ENCODE measurements at places on chromosomes 5 and 9.

GRCh38 chr5:96141749-96142148 lies 180.1 kb upstream of the ELL2 start:
- no peak for DNase-seq

GRCh38 chr5:83035373-83036100 lies 41.7 kb downstream of the TMEM167A start:
- peak; percentile 82 for DNase-seq

DNA sequence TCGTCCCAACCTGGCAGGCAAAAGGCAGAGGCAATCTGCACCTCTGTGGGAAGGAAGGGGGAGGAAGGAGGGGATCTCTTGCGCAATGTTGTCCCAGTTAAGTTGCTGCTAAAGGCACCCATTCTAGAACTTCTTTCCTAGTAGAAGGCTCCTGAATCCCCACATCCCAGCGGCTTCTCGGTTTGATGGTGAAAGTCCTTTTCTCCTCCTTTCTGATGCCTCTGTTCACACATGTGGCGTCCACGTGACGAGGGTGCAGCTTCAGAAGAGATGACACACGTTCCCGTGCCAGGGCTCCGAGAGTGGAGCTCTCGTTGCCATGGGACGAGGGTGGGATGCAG lies 96.9 kb upstream of the FCN2 start:
- no peak for DNase-seq

DNA sequence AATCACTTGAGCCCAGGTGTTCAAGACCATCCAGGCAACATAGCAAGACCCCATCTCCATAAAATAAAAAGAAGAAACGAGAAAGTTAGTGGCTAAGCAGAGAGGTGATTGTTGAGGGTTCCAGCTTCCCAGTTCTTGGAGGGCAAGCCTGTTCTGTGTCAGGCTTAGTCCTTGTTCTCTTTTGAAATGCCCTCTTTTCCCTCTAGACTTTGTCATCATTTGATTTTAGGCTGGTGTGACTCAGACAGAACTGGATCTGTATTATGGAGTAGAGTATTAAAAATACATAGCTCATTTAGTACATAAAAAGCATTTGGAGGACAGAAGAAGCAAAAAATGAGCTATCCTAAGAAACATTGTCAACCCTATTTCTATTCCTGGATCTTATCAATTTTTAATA lies 159.4 kb downstream of the CD180 start:
- no peak for DNase-seq

- DNase-seq = no peak
Observed at GRCh38 chr5:75450069-75450468, 61.4 kb downstream of the CERT1 start.

- no peak for DNase-seq
Observed at GRCh38 chr9:72726947-72727346, 205.5 kb downstream of the TMC1 start.

- DNase-seq = no peak
Observed at GRCh38 chr5:96329289-96329688, 103.8 kb downstream of the PCSK1 start.

DNA sequence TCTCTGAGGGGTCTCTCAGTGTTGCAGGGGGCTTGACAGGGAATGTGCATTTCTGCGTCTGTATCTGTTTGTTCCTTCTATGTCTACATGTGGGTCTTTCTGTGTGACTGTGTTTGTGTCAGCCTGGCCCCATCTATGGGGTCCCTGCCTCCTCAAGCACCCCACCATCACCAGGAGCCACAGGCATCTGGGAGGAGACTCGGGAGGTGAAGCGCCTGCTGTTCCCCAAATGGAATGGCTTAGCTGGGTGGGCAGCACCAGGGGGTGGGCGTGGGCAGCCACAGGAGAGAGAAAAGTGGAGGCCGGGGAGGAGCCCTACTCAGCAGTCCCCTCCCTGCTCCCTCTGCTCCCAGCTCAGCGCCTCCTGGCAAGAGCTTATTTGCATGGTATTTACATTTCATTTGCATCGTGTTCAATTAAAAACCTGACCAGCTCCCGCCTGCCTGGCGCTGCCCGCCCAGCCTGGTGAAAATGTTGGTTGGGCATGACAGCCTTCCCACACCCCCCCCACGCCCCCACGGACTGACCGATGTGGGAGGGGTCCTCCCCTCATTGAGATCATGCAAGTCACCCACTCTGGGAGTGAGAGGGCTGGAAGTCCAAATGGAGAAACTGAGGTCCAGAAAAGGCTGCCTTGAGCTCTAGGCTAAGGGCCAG lies 50.5 kb downstream of the CXXC5 start:
- DNase-seq = peak; percentile 58

DNA sequence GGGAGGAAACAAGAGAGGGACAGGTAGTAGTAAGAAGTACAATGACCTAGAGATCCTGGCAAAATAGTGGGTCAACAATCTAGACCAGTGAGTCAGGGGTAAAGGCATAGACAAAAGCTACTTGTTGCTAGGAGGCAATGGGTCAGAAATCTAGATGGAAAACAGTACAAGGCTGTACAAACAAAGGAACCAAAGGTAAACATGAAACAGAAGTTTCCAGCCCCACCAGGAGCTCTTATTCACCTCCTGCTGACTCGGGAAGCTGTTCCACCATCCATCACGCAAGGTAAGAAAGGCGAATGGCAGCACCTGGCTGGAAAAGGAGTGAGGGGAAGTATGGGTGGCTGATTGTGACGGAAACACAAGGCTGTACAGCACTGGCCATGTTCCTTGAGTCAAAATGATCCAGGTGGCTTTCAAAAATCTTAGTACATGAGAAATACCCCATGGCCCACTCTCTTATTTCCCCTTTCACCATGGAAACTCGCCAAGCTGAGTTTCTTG lies 70.5 kb upstream of the RAI14 start:
- DNase-seq = no peak

GRCh38 chr5:179437341-179438001 lies 92.2 kb upstream of the ADAMTS2 start:
- no peak for DNase-seq

- DNase-seq = no peak
Observed at GRCh38 chr9:109098171-109098959, 21.4 kb downstream of the TMEM245 start.

DNA sequence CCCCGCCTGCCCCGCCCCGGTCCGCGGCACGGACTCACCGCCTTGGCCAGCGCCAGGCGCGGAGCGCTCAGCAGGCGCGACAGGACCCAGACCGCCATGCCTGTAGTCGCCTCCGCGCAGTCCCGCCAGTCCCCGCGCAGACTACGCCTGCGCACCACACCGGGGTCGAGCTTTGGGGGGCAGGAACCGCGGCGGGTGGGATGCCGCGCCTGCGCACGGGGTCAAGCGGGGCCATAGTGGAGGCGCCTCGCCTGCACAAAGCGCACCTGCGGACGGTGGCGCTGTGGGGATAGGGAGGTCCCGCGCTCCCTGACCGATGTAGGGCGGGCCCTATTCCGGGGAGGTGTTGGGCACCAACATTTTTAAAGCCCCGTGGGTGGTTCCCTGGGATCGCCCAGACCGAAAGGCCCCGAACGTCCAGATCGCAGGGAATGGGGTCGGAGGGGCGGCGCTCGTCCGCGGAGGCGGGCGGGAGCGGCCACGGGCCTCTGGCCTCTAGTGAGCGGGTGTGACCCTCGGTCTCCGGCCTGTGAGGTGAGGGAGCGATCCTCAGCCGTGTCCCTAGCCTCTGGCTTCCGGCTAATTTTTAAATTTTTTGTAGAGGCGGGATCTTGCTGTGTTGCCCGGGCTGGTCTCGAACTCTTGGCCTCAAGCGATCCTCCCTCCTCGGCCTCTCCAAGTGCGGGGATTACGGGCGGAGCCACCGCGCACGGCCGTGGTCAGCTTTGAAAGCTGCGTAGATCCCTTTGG lies 70.8 kb upstream of the LPCAT1 start:
- DNase-seq = peak; percentile 94

GRCh38 chr5:140317859-140318258 lies 15.0 kb upstream of the PFDN1 start:
- DNase-seq = no peak

DNA sequence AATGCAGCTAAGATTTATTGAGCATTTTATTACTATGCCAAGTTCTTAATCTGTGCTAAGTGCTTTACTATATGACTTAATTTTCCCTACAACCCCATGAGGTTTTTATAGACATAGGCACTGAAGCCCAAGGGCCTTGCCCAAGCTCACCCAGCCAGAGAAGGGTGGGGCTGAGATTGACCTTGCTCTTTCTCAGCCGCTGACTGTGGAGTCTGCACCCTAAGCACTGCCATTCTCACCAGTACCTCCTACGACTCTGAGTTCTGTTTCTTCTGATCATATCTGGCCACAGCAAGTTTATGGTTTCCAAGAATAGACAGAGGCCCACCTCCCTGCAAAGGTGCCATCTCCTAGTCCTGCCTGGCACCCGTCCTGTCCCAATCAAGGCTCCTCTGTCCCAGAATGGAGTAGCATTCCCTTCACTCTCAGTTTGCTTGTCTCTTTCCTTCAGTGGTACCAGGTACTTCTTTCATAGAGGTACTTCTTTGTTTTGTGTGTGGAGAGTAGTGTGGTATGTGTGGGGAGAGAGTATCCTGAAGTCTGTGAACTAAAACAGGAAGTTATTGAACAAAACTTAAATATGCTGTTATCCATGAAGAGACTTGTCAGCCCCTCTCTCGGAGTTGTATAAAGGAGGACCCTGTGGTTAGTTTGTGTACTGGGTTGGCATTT lies 42.6 kb downstream of the CSF1R start:
- DNase-seq = no peak

- DNase-seq = no peak
Observed at GRCh38 chr5:112346411-112347044, 72.5 kb downstream of the EPB41L4A start.

- DNase-seq = no peak
Observed at GRCh38 chr5:132055808-132056609, 4.4 kb upstream of the IL3 start.

DNA sequence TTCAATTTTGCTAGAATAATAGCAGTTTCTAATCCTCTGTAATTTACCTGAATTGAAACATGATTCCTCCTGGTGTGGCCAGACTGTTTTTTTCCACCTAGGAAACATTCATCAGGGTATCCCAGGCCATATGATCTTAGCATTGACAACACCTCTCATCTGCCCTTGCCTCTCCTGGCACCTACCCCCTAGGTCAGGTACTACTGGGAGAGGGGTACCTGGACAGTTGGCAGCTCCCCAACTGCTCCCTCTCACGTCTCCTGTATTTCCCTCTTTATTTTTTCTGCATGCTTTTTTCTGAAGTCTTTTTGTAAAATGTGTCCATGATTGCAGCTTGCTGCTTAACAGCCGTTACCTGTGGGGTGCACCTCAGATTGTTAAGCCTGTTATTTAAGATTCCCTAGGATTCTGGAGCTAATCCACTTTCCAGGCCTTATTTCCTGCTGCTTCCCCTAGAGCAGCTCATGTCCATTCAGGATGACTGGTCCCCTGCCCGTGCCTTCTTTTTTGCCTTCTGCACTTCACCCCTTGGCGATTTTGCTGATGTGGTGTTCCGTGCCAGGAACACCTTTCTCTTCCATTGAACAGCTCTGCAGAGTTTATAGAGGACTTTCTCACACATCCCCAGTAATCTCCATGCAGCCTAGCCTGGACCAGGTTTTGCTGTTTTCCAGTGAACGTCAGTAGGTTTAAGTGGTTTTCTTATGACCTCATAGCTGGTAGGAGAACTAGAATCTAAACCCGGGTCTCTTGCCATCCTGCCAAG lies 33.6 kb downstream of the SNX30 start:
- peak; percentile 76 for DNase-seq

DNA sequence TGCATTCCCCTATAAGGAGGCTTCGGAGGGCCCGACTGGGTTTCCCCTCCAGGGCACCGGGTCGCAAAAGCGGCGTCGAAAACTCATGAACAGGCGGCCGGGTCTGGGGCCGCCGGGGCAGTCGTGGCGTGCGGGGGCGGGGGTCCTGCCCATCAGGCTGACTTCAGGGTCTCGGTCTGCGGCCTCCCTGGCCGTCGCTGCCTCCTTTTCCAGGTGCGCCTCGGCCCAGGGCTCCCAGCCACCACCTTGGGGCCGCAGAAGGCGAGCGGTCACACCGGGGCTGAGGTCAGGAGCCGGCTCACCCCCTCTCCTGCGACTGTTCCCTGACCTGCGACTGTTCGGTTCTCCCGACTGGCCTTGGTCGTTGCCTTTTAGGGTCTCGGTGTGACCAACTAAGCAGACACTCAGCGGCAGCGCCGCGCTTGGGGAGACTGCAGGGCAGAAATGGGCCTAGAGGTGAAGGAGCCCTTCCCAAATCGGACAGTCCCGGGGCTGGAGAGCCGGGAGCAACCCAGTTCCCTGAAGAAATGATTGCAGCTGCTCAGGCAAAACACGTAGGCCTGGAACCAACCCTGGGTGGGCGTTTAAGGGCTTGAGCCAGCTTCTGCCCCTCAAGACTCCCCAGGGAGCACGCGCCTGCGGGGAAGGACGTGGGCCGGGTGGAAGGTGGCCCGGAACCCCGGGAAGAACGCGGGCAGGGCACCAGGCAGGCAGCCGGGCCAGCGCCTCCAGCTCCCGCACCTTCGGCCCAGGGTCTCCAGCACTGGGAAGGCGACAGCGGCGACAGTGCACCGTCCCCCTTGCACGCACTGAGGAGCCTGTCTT lies 11.2 kb downstream of the IRX2 start:
- DNase-seq = no peak

DNA sequence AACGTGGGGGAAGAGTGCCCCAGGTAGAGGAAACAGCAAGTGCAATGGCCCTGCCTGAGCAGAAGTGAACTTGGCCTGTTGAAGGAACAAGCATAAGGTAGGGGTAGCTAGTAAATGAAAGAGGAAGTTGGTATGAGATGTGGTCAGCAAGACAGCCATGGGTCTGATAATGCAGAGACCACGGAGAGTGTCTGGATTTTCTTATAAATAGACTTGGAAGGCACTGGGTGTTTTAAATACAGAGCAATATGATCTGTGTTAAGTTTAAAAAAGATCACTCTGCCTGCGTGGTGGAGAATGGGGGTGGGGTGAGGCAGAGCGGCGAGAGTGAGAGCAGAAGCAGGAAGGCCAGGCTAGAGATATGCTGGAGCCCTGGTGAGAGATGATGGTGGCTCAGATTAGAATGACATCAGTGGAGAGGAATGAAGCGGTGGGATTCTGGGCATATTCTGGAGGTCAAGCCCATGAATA lies 4.2 kb downstream of the ADAM19 start:
- DNase-seq = no peak

GRCh38 chr5:66684663-66685062 lies 88.5 kb downstream of the MAST4 start:
- no peak for DNase-seq

GRCh38 chr9:87562530-87563170 lies 65.0 kb downstream of the DAPK1 start:
- no peak for DNase-seq

GRCh38 chr9:115930472-115930871 lies 223.1 kb upstream of the PAPPA start:
- DNase-seq = no peak

DNA sequence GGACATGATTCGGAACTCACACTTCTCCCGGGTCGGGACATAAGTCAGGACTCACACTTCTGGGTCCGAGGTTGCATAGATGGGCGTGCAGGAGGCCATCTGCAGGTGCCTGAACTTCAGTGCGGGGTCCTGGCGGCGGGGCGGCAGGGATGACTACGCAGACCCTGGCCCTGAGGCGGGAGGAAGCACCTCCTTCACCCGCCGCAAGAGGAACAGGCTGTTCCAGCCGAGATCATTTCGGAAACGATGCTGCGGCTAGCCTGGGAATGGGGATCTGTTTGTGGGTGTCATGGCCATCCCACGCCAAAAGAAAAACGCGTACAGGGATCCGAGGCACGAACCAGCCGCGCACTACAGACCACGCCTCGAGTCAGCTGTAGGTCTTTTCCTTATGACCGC lies 196.6 kb downstream of the TTLL11 start:
- no peak for DNase-seq

- no peak for DNase-seq
Observed at GRCh38 chr9:38343552-38343951, 49.0 kb upstream of the ALDH1B1 start.

- no peak for DNase-seq
Observed at GRCh38 chr9:111985315-111985714, 88.7 kb downstream of the UGCG start.
